CD4-positive, CD25-positive, alpha-beta regulatory T cell (primary cell): ENCODE measurements at places on chromosomes 4 and X. TPM values are rescaled to one million over a fixed set of nuclear protein-coding genes. Genes with fewer than 3 reads are reported as not detected.
A peak's percentile ranks its signal among the peaks of the same experiment; 100 is the strongest.

GRCh38 chr4:48495941-48496340, 5.9 kb downstream of the ZAR1 start:
- DNase-seq, result no peak

GRCh38 chr4:3879681-3880614, 113.8 kb downstream of the ADRA2C start:
- DNase-seq, result peak; percentile 14

DNA sequence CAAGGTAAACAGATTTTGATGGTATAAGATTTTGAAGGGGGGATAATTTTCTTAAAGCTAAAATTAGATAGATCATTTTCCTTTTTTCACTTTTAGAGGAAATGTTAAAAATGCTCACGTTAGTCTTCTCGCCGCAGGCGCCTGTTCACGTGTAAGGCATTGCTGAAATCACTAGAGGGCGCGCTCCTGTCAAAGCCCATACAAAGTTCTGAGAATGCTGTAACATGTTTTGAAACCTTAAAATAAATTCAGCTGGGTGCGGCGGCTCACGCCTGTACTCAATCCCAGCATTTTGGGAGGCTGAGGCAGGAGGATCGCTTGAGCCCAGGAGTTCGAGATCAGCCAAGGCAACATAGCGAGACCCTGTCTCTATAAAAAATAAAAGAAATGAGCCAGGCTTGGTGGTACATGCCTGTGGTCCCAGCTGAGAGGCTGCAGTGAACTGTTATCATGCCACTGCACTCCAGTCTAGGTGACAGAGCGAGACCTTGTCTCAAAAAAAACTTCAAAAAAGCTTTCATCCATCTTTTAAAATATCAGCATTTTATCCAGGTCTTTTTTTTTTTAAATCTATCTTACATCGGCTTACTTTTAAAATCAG, 138.0 kb downstream of the RBMX2 start:
- peak; percentile 56 for DNase-seq

TEX11 gene
- total RNA-seq, result not detected

HGFAC gene
- total RNA-seq, result not detected

MAGEA9B gene
- not detected for total RNA-seq

DNA sequence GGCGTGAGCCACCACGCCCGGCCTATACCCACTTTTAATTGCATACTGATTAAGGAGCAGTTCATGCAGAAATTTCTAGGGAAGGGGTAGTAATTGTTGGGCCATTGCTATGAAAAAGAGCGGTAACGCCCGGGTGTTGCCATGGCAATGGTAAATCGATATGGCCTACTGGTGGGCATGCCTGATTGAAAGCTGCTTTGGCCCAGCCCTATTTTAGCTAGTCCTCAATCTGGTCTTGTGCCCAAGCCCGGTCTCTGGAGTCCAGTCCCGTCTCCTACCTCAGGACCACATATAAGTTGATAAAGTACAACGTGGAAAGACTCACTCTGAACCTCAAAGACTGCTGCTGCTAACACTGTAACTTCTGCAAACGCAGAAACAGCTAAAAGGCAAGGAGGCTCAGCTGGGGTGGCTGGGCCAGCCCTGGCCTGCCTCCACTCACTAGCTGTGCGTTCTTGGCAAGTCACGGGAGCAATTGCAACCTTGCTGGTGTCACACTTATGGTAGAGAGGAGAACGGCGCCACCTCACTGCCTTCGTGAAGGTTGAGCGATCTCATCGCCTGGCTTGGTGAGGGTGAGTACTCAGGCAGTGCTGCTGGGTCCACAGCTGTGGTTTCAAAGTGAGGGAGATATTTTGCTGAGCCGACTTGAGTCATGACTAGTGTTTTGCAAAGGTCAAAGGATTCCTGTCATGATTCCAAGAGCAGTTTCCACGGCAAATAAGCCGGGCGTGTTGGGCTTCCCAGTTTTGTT, 57.0 kb upstream of the GRPEL1 start:
- DNase-seq, result no peak

- DNase-seq, result no peak
Observed at GRCh38 chr4:1604181-1604705, 79.9 kb downstream of the FAM53A start.

HPGDS gene
- 0.39 TPM for total RNA-seq

DNA sequence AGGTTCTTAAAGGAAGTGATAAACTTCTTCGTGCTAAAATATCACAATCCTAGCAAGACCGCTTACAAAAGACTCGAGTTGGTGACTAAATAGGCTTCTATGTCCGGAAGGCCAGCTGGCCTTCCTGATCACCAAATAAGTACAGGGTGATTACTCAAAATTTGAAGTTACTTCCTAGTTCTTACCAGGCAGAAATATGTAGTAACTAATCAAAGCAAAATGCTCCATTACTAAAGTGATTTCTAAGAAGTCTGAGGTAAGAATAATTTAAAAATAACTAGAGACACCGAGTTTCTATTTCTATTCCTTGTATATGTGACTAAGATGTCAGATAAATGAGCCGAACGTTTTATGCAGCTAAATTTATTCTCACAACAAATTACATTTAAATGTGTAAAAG, 62.2 kb downstream of the NSUN7 start:
- no peak for DNase-seq

EDA2R gene
- not detected for total RNA-seq

GRCh38 chr4:74878323-74878722, 54.6 kb upstream of the PARM1 start:
- no peak for DNase-seq

CSAG2 gene
- total RNA-seq, result not detected

DNA sequence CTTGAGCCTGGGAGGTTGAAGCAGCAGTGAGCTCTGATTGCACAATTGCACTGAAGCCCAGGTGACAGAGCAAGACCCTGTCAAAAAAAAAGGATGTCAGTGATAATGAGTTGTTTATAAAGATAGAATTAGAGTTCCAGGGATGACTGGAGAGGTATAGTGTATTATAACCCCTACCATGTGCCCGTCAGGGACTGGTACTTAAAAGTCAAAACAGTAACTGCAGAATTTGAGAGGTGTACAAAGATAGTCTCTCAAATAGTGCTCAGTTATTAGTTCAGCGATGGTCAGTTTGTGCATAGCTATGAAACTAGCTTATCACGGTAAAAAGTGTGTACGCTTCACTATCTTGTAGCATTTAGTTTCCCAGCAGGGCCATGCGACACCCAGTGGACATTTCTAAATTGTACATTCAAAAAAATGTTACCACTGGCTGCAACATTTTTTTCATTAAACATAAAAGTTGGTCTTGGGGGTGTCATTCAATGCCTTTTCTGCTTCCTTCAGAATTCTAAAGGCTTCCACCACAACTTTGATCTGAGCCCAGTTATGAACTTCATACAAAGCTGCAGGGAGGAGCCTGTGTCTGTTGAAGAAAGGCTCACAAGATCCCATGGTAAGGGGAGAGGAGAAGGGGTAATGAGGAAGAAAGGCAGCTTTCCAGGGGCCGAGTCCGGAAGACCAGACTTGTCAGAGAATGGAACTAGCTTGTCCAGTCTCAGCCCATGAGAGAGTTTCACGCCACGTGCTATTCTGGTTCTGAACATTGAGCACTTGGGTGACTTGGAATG, 9.2 kb upstream of the GYG2 start:
- no peak for DNase-seq
